Stimulated activated CD8-positive, alpha-beta memory T cell treated with anti-CD3 and anti-CD28 coated beads, Interleukin-15, amount 100 ng/mL, for 4 hours (primary cell): ENCODE measurements at places on chromosomes 5 and 9.
A peak's percentile ranks its signal among the peaks of the same experiment; 100 is the strongest.

DNA sequence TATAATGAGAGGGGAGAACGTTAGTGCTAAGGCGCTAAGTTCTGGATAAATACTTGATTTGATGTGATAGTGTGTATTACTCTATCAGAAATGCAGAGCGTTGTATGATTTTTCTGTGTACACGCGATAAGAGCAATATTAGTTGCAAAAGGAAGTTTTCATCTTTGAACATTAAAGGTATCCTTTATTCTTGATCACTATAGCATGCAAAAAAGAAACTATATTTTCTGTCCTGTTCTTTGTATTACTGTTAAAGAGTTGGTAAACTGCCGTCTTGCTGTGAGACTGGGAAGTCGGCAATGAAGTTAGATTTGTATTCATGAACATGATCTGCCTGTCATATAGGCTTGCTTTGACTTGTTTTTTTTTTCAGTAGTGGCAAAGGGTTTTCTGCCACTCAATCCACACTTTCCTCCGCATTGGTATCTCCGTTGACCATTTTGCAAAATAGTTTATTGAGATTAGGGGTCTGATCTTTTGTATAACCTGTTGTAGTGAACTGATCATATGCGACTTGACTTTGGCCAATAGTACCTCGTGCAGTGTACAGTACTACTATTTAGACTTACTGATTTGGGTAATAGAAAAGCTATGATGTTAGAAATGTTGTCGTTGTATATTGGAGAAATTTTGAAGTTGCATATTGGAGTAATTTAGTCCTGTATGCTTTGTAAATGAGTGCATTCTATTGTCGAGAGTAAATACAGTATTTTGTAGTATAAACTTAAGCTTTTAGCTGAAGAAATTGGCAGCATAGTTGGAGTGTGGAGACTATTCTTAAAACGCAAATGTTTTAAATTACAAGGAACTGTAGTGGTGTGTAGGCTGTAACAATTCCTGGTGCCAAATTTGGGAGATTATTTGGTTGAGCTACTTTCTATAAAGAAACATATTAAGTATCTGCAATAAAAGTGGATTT is 1.7 kb downstream of the DENND4C start:
- no peak for DNase-seq

DNA sequence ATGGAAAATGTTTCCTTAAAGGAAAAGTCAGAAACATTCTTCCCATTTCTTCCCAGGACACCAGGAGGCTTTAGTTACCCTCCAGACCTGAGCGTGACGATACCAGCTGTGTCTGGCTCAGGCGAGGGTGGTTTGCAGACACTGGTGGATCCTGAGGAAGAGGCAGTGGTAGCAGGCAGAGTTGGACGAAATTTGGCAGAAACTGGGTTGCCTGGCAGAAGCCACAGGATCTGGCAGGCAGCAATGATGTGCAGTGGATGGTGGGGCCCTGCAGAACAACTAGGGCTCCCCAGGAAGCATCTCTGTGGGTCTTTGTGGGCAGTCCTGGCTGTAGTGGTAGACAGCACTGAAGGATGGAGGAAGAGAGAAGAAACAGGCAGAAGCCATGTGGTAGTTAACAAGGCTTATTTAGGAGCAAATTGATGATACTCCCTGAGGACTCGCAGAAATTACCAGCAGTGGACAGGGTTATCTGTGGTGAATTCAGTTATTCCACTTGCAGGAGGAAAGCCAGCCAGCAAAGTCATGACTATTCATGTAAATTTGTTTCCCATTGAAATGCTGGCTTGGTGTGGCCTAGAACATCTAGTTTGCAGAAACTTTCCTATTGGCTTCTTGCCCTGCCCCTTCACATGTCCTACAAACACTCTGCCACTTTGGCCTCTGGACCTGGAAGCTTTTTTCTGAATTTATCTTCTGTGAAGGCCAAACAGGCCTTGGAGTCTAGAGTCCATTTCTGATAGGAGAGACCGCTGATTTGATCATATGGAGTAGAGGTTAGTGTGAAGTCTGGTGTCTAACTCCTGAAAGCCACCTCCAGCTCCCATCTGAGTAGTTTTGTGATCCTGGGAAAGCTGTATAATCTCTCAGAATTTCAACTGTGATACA is 212.0 kb downstream of the DMRT2 start:
- DNase-seq, result no peak

DNA sequence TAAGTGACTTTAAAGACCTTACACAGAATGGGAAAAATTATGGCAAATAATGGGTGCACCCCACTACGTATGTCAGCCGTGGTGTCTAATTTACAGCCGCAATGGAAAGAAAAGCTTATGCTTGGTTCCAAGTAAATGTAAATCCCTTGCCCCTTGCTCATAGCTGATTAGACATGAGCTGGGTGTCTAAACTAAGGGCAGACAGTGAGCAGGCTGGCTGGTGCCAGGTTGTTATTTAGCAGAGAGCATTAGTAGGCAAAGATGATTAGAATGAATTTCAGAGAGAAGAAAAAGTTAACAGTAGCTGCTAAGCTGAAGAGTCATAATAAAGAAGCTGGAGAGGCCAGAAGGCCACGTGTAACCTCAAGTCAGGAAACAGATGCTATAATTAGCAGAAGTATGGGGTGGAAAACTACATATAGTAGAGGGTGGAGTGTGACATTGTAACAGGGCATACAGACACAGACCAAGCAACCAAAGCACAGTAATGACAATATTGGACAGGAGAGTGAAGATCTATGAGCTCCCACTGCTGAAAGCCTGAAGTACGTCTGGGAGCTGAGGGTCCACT is 257.7 kb downstream of the MCTP1 start:
- no peak for DNase-seq

- DNase-seq, result no peak
These were observed at the start of gene IL13 for GRCh38 chr5:132657676-132658380. Gene IL13 (plus strand): TSS chr5:132658173. CDS start chr5:132658187, 14 bp downstream.

GRCh38 chr9:20426019-20426418 is 196.3 kb downstream of the MLLT3 start:
- DNase-seq, result no peak

DNA sequence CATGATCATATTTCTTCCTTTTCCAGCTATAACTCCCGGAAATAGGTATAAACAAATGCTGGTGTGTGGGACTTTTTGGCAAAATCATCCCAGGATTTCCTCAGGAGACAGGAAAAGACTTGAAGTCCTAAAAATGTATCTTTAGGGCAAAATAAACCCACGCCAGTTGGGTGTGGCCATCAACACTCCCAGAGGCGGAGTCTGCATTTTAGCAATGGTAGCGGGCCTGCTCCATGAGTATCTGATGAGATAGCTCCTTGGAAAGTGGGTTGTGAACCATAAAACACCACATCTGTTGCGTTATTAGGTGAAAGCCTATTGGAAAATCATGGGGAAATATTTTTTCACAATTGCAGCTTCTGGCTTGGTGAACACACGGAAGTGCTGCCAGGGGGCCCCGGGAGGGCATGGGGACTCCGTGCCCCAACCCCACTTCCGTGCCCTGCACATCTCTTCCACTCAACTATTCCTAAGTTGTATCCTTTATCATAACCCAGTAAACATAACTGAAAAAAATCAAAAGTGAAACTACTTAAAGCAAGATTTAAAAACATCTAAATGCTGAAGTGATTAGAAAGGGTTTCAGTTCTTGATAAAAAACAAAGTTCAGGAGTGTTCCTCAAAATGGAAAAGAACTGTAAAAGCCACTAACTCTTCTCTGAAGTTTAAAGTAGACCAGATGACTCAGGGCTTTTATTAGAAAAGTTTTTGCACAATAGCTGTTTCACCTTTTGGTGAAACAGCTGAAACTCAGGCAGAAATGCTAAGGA is 111.2 kb downstream of the LRRC70 start:
- DNase-seq, result no peak

DNA sequence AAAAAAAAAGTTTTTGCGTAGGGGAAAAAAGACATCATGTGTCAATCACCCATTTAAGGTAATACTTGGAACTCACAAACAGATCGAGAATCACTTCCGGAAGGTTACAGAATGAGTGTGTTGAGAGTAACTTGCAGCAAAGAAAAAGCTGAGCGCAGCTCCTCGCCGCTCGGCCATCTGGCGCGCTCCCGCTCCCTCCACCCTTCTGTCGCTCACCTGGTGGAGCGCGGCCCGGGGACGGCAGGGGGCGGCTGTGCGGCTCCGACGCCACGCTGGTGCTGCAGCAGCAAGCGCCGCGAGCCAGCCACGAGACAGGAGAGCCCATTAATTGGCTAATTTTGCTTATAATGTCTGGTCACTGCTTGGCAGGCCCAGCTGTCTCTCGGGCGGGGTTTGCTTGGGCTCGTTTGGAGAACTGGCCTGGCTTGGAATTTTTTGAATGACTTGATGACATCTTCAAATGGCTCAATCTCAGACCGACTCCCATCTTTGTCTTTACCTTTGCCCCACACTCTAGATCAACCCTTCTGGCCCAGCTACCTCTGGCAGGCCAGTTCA is 601.8 kb downstream of the CCDC171 start:
- DNase-seq, result peak; percentile 22

DNA sequence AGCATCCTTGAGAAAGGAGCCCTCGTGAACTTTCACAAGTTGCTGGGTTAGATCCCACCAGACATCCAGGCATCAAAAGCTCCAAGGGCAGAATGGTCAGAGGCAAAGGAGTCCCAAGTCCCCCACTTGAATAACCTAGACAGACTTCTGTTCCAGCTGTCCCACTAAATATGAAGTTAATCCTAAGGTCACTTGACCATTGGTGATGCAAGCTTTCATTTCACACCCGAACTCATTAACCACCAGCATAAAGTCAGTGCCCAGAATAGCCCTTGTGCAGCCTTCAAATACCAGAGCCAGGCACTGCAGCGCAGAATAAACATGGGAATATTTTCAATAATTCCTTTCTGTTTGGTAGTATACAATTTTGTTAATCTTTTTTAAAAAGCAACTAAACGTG is 28.9 kb downstream of the OXCT1 start:
- DNase-seq, result no peak

DNA sequence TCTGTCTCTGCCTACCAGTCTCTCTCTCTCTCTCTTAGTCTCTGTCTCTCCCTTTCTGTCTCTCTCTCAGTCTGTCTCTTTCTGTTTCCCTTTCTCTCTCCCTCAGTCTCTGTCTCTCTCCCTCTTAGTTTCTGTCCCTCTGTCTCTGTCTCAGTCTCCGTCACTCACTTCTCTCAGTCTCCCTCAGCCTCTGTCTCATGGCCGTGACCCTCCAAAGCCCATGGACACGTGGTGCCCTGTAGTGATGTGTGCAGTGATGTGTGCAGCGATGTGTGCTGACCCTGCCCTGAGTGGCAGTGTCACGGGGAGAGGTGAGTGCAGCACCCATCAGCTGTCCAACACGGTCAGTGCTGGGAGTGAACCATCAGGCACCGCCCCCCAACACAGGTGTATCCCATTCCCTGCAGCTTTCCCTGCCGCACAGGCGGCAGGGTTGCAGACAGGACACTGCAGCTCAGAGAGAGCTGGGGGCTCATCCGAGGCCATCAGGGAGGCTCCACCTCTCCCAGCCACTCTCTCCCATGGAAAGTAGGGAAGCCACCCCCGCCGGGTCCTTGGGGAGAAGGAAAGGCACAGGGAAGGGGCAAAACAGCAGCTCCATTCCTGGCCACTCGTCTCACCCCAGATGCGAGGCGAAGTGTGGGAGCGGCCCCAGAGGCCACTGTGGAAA is 794 bp upstream of the LRRC14B start:
- no peak for DNase-seq

DNA sequence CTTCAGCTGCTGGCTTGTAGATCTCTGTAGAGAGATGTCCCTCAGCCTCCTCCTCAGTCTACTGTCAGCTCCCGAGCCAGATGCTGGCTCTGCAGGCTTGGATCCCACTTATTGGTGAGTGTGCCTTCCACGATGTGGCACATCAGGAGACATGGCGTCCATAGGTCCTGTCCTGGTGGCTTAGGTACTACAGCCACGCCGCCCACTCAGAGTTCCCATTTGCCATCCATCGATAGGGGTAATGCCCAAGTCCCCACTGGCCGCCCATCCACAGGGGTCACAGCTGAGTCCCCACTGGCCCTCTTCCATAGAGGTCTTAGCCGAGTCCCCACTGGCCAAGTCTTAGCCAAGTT is 17.3 kb downstream of the EXOC3 start:
- no peak for DNase-seq

DNA sequence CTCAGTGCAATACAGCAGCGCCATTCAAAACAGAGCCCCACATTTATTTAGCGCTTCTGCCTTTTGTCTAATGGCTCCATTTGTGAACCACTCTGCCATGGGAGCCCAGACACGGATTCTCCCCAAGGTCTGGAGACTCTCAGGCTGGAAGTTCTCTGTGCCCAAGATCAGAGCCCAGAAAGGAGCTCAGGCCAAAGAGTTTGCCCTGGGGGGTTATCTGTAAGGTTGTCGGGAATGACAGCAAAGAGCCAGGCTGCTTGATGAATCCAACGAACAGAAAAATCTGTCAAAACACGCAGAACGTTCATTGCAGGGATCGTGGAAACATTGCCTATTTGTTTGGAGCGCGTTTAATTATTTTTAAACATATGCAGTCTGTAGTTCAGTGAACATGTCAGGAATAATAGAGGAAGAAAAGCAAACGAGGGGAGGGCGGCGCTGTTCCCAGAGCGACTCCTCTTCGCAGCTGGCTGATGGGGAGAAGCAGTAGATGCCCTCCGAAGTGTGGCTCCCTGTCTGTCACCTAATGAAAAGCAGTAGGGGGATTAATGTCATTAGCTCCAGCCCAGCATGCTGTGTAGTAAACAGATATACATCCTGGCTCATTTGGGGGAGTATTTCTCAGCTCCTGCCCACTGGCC is 464.9 kb upstream of the MPDZ start:
- DNase-seq, result no peak

- DNase-seq, result no peak
These were observed 6.5 kb downstream of the AMACR start for GRCh38 chr5:34001241-34001841.

GRCh38 chr5:173196133-173196952 is 38.7 kb downstream of the NKX2-5 start:
- DNase-seq, result no peak

- DNase-seq, result no peak
These were observed 11.8 kb downstream of the FAM163B start for GRCh38 chr9:133597316-133597957.

DNA sequence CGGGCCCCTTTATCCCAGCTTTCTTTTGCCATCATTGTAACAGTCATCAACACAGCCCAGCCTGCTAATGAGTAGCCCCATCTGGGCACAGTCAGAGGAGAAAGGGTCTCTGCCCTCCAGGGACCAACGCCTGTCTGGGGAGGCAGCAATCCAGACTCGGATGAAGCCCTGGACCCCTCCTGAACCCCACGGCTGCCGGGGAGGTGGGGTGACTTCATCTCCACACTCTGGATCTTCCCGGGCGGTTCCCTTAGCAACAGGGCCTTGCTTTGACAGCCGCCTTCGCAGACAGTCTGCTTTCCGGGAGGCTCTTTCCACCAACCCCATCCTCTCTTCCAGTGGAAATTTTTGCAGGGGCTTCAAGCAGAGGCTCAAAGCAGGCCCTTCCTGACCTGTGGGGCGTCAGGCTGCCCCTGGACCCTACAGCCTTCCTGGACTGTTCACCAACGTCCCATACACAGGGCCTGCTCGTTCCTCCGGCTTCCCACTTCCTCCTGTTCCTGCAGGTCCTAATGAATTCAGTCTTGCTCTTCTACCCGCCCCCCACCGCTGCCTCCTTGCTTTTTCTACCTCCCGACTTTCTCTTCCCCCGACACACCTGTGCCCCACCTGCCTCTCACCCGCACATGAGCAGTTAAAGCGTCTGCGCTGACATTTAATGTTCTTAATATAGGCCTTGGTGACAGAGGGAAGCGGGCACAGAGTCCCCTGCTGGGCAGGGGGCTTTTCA is 161.7 kb upstream of the MVB12B start:
- DNase-seq, result no peak
